NCI-H1694 (cell line): ENCODE measurements at places on chromosomes 2 and 18.

GRCh38 chr2:10201201-10201600, 78.7 kb downstream of the RRM2 start:
- no peak for DNase-seq

DNA sequence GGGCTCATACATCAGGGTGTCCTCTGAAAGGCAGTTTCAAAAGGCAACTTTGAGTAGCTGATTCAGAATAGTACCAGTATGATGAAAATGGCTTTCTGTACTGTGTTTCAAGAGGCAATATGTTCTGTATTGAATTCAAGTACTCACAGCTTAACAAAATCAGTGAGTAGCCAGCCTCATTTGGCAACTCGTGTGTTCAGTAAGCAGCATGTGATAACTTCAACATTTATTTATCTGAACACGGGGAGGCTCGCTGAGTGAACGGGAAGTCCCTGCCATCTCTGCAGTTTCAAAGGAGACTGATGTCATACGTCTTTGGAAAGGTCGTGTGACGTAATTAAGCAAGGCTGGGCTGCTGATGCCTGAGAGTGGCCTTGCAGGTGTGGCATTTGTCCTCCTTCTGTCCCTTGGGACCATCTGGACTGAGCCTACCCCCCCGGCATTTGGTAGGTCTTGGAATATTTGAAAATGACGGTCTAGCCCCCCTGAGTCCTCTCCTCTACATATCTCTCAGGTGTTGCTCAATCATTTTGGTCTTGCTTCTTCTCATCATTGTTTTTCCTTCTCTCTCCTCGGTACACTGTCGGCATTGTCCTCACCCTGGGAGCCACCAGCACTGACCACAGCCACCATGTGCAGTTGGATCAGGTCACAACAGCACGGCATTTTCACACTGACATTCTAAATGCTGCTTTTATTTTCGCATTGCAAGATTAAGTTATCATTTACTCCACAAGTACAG, 62.8 kb downstream of the SMIM21 start:
- no peak for DNase-seq

DNA sequence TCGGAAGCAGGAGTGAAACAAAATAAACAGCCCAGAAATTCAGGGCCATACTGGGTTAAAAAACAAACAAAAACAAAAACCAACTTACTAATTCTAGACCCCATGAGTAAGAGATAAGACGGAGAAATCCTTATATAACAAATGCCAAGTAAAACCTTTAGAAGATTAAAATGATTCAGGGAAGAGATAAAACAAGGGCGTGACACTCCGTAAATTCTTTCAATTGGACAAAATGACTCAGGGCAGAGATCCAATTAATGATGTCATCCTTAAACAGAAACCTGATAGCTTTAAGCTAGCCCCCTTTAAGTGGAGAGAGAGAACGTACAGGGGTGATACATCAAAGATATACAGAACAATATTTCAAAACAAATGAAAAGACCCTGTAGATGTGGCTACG, 317.4 kb downstream of the NBAS start:
- DNase-seq: no peak

DNA sequence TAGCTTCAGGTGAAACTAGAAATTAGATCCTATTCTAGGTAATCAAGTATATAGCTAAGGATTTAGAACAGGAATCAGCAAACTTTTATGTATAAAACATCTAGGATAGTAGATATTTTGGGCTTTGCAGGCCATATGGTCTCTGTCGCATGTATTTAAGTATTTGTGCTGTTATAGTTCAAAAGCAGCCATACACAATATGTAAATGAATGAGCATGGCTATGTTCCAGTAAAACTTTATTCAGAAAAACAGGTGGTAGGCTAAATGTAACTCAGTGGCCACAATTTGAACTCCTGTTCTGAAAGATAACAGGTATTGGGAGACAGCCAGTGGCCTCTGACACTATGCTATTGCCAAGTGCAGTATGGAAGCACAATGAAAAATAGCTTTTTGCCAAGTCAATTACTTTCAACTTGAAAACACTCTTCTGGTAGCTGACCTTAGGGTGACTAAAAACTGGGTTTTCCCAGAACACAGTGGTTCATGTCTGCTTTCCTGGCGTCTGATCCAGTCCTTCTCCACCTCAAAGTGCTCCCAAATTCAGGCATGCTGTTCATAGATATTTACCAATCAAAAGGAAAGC, 304.7 kb upstream of the SYT4 start:
- no peak for DNase-seq

DNA sequence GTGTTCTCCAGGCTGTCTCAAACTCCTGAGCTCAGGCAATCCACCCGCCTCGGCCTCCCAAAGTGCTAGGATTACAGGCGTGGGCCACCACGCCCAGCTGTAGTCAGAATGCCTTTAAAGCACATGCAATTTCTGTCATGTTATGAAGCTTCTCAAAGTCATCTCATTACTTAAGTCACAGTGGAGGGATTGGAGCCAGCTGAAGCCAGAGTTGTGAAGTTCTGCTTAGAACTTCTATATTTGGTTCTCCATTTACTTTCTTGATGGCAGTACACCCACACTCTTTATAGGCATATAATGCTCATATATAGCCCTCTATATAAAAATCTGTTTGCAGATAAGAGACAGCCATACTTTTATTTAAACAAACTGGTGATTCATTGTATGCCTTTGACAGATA, 68.8 kb upstream of the CWC22 start:
- DNase-seq: no peak

GRCh38 chr2:74849228-74849892, 15.4 kb downstream of the HK2 start:
- no peak for DNase-seq

GRCh38 chr2:214310319-214310718, 100.5 kb upstream of the VWC2L start:
- DNase-seq: no peak

DNA sequence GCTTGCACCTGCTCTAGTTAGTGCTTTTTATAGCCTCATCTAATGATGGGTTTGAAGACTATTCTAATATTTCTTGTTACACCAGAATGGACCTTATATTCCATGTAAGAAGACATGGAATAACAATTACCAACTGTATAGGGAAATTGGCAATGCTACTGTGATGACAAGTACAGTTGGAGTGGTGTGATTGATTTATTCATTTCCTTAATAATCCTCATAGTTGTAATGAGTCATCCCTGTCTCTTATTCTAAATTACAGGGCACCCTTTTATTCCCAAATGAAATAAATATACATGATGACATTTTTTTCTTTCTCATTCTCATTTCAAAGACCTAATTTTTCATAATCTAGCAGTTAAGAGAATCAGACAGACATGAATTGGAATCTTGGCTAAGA, 18.3 kb upstream of the TLK1 start:
- no peak for DNase-seq
